ENCODE measurements at places on chromosomes 16 and 17.

DNA sequence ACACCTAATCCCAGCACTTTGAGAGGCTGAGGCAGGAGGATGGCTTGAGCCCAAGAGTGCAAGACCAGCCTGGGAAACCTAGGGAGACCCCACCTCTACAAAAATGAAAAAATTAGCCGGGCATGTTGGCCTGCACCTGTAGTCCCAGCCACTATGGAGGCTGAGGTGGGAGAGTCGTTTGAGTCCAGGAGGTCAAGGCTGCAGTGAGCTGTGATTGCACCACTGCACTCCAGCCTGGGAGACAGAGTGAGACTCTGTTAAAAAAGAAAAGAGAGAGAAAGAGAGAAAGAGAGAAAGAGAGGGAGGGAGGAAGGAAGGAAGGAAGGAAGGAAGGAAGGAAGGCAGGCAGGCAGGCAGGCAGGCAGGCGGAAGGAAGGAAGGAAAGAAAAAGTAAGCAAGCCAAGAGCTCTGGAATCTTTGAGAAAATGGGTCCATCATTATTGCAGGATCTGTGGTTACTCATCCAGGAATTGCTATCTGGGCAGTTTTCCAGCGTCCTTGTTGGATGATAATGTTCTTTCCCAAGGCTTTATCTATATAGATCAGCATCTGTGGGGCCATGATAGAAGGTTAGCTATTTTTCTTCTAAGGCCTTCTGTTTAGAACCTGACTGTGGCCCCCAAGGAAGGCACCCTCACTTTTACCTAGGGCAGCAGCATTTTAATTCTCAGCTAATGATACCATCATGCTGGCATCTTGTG lies 533.2 kb upstream of the CDH5 start:
- DNase-seq, result no peak

GRCh38 chr16:84044118-84044488 lies 1.5 kb upstream of the SLC38A8 start:
- DNase-seq, result no peak

DNA sequence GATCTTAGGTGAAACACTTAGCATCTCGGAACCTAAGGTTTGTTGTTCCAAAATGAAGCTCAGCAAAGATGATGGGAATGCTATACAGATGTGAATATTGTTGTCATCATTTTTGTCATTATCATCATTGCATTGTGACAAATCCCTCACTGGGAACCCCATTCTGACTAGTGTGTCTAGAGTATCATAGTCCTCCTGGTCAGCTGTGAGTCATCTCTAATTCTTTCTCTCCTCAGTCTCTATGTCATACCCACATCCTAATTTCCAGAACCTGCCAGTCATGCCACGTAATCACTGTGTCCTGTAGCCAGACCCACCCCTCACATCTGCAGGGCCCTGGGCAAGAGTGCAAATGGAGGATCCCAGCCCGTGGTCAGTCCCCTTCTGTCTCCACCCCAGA lies 60.5 kb upstream of the CLEC3A start:
- DNase-seq, result no peak

- no peak for DNase-seq
Observed at GRCh38 chr16:48605518-48606110, 4.4 kb downstream of the N4BP1 start.

- DNase-seq, result no peak
Observed at GRCh38 chr17:14427900-14428647, 127.2 kb downstream of the HS3ST3B1 start.

- no peak for DNase-seq
Observed at GRCh38 chr17:28904800-28905199, 1.9 kb upstream of the DHRS13 start.

DNA sequence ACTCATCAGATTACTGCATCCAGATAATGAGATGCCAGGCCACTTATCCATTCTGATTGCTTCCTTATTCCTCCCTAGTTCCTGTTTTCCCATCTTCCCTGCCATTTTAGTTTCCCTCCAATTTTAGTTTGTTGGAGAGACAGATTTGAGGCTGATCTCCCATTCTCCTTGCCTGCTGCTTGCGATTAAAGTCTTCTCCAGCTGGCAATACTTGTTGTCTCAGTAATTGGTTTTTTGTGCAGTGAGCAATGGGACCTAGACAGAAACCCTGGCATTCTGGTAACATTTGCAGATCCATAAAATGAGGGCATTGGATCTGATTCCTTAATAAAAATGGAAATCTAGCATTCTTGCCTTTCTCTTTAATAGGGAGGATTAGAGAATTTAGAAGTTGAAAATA lies 17.6 kb upstream of the ELAC2 start:
- DNase-seq, result no peak

- peak; percentile 55 for DNase-seq
Observed at GRCh38 chr16:85570213-85570734, 42.8 kb upstream of the GSE1 start.

GRCh38 chr16:85928401-85928820 lies 29.4 kb downstream of the IRF8 start:
- no peak for DNase-seq

GRCh38 chr17:28390984-28391383 lies 15.0 kb downstream of the SLC46A1 start:
- no peak for DNase-seq

Measured in KG1 (cell line).